Cortex of kidney (tissue), 1 donor: ENCODE measurements at places on chromosomes 4 and X.

- DNase-seq: no peak
Measured at GRCh38 chr4:157700898-157701694, 471.7 kb downstream of the GASK1B start.

GRCh38 chr4:14583331-14583730, 418.9 kb upstream of the CPEB2 start:
- no peak for DNase-seq

DNA sequence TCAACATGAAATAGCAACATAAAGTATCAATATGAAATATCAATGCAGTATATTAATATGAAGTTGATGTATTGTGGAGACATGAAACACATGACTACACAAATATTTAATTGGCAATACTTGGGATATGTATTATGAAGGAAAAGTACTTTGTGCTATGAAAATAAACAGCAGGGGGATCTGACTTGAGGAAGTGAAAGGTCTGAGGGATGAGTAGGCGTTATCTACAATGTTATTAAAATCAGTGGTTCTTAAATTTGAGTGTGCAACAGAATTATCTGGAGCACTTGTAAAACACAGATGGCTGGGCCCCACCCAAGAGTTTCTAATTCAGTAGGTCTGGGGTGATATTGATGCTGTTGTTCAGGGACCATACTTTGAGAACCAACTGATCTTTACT, 27.4 kb upstream of the ARX start:
- DNase-seq: no peak

- DNase-seq: no peak
Measured at GRCh38 chr4:152161676-152162330, 374.1 kb downstream of the FBXW7 start.

DNA sequence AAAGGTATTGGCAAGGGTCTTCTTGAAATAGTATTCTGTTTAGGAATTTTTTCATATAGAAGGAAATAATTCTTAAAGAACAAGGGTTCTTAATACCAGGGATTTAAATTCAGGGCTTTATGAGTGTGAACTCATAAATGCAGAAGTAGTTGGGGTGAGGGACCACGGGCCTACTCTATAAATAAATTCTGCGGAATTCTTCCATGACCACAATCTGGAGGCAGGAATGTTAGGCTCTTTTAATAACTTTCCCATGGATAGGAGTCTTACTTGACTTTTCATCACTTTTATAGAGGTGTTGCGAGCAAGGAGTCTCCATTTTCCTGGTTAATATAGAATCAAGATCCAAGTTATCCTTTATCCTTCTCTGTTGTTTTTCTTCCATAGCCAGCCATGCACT, 76.7 kb upstream of the SLC4A4 start:
- DNase-seq: no peak

GRCh38 chr4:128163177-128164117, 102.3 kb downstream of the LARP1B start:
- DNase-seq: no peak

DNA sequence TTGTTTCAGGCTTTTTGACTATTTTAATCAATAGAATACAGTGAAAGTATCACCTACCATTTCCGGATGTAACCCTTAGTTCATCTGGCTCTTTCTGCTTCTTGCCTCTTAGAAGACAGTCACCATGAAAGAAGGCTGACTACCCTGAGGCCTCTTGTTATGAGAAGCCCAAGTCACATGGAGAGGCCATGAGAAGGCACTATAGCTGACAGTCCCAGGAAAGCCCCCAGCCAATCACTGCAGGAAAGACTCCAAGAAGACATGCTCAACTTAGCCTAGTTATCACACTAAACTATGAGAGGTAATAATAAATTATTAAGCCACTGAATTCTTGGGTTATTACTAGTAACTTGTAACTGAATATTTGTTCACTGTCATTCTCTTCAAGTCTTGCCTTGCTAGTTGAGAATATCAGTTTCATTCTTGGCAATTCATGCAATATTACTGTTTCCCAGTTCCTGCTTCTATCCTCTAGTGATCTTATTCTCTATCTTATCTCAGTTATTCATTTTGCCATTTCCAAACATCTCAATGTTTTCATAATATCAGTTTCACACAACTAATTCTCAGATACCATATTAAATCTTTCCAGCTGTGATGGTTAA, 57.1 kb upstream of the GUCY1A1 start:
- no peak for DNase-seq

GRCh38 chr4:66704243-66704642, 841.1 kb downstream of the CENPC start:
- no peak for DNase-seq

DNA sequence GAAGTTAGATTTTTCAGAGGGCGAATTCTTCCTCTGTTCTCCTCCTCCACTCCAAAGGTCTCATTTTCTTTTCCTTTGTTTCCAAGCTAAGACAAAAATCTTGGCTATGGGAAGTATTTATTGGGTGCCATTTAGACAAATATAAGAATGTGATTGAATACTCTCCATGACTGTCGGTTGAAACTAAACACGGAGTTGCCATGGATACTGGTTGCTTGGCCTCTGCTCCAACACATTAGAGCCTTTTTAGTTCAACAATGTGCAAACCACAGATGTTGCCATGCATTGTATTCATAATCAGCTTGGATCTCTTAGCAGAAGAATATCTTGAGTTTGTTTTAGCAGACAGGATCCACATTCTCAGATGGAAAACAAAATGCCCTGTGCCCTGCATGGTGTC, 366.5 kb upstream of the LCORL start:
- no peak for DNase-seq

DNA sequence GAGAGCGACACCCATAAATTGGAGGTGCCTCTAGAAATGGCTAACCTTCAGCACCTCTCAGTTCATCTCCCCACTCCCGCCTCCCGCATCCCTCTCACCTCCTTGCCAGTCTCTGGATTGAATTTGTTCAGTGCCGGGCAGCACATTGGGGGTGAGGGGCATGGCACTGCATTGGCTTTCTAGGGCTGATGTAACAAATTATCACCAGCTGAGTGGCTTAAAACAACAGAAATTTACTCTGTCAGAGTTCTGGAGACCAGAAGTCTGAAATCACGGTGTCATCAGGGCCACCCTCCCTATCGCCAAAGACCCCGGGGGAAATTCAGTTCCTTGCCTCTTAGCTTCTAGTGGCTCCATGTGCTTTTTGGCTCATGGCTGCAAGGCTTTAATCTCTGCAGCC, 105.1 kb upstream of the RBPJ start:
- no peak for DNase-seq

- DNase-seq: no peak
Measured at GRCh38 chr4:161148051-161148450, 1015.7 kb downstream of the FSTL5 start.

GRCh38 chr4:147425019-147425418, 55.9 kb upstream of the EDNRA start:
- DNase-seq: no peak

GRCh38 chr4:152500800-152501434, 35.0 kb downstream of the FBXW7 start:
- no peak for DNase-seq

GRCh38 chrX:103613362-103613890, 5.7 kb downstream of the TCEAL3 start:
- no peak for DNase-seq

DNA sequence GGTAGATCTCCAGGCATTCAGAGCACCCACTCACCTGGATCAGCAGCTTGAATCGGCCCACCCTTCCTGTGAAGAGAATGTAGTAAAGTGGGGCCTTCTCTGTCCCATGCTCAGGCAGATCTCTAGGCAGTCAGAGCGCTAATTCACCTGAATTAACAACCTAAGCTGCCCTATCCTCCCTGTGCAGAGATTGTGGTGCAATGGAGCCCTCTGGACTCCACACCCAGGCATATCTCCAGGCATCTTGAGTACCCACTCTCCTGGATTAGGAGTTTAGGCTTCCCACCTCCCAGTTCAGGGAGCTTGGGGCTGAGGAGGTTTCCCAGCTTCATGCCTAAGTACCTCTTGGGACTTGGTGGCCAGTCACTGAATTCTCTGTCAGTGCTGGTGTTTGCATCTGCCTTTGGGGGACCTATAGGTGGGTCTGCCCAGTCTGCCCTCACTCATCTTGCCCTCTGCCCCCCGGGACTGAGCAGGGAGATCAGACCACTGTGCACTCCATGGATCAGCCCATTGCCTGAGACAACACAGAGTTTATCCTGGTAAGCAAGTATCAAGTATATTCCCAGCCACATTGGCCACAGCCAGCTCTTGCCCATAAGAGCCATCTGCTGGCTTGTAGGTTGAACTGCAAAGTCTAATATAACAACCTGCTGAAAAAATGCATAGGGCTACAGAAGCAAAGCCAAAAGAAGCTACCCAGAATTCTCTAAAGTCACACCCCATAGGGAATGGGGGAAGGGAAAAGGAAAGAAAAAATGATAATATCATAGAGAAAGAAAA, 372.9 kb downstream of the KLHL13 start:
- DNase-seq: no peak

DNA sequence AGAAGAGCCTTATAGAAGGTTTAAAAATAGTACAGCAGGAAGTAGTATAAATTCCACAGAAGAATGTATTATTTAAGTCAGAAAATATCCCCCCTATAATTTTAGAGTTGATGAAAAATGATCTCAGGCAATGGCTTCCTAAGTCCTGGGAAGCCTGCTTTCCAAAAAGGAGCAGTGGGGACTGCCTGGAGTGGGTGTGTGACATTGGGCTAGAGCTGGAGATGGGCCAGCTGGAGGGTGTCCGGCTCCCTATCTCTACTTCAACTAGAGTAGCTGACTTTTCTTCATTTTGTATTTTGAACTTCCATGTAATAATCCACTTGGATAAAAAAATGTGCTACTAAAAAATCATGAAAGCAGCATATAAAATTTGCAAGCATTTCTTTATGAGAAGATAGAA, 253.9 kb downstream of the ANK2 start:
- DNase-seq: no peak

- no peak for DNase-seq
Measured at GRCh38 chr4:18631586-18631985, 610.0 kb upstream of the LCORL start.

GRCh38 chrX:11100281-11101035, 10.7 kb upstream of the HCCS start:
- DNase-seq: no peak
